ENCODE measurements at places on chromosomes 4 and X. TPM values are rescaled to one million over a fixed set of nuclear protein-coding genes. Genes with fewer than 3 reads are reported as not detected.

HSFX2 gene
- polyA plus RNA-seq = 0.71 TPM

NKRF gene
- polyA plus RNA-seq = 16.1 TPM

NUDT11 gene
- 14.4 TPM for polyA plus RNA-seq

HS6ST2 gene
- 25.2 TPM for polyA plus RNA-seq

TCEAL2 gene
- 26.0 TPM for polyA plus RNA-seq

NAP1L3 gene
- 17.7 TPM for polyA plus RNA-seq

MTNR1A gene
- 1.8 TPM for polyA plus RNA-seq

WNK3 gene
- 4.7 TPM for polyA plus RNA-seq

MFSD8 gene
- polyA plus RNA-seq = 24.1 TPM

ODAM gene
- polyA plus RNA-seq = 2.1 TPM

MAML3 gene
- 16.8 TPM for polyA plus RNA-seq

SGMS2 gene
- polyA plus RNA-seq = 14.7 TPM

YIPF7 gene
- 0.38 TPM for polyA plus RNA-seq

ACE2 gene
- polyA plus RNA-seq = 44.8 TPM

SAGE1 gene
- not detected for polyA plus RNA-seq

SMAD1 gene
- polyA plus RNA-seq = 68.1 TPM

MAGEA2B gene
- not detected for polyA plus RNA-seq

TEX13A gene
- not detected for polyA plus RNA-seq

TMPRSS11D gene
- not detected for polyA plus RNA-seq

LUZP4 gene
- not detected for polyA plus RNA-seq

P2RY4 gene
- polyA plus RNA-seq = 0.16 TPM

LDB2 gene
- polyA plus RNA-seq = 111 TPM

FAM47E gene
- polyA plus RNA-seq = 10.4 TPM

SLC6A8 gene
- polyA plus RNA-seq = 39.9 TPM

RASSF6 gene
- polyA plus RNA-seq = 6.3 TPM

SLC25A6 gene
- polyA plus RNA-seq = 424 TPM

GLUD2 gene
- polyA plus RNA-seq = 5.6 TPM

OPRPN gene
- not detected for polyA plus RNA-seq
